NCI-H526 (cell line): ENCODE measurements at places on chromosomes 7 and 10.

DNA sequence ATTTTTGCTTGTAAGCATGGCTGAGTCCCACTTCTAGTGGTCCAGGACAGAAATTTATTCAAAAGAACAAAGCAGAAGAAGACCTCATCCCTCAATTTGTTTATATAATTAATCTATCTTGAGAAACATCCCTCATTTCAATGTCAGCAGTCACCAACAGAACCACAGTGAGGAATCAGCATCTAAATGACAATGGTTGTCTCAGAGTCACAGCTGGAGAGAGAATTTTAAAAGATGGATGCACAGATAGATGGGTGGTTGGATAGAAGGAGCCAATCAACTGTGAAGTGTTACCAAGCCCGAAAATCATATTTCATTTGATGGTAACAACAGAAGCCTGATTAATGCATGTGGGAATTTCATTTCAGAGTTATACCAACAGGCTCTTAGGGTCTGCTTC is 55.0 kb downstream of the ICA1 start:
- no peak for DNase-seq

- no peak for DNase-seq
Observed at GRCh38 chr7:81515009-81515408, 254.8 kb downstream of the HGF start.

- no peak for DNase-seq
Observed at GRCh38 chr10:5506246-5506645, 6.9 kb upstream of the CALML5 start.

DNA sequence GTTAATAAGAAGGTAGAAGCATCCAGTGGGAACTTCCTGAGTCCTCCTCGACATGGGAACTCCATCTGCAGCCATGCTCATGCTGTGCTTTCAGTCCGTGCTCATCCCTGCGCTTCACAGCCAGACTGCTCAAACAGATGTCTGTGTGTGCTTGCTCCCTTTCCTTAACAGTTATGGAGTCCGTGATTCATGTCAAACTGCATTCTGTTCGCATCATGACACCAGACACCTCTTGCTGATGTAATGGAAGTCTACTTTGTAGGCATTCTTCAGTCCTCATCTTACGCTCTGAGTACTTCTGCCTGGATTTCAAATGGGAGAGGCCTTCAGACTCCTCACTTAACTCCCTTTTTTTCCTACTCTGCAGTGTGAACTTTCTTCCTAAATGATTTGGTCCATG is 304.9 kb downstream of the SUGCT start:
- DNase-seq: no peak

DNA sequence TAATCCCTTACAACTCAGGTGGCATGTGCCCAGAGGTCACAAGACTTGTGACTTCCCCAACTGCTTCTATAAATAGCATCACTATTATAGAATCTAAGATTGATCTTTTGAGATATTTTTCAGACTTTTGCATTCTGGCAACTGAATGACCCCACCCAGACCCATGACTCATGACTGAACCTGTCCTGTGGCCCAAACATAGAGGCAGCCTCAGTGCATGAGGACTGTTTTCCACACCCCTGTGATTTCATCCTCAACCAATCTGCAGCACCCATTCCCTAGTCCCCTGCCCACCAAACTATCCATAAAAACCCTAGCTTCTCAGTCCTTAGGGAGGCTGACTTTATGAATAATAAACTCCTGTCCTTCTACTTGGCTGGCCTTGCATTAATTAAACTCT is 84.5 kb downstream of the MICU1 start:
- DNase-seq: no peak

- DNase-seq: no peak
Observed at GRCh38 chr10:110505130-110505770, 7.5 kb downstream of the DUSP5 start.

- DNase-seq: no peak
Observed at GRCh38 chr7:41578700-41579099, 124.2 kb downstream of the INHBA start.

GRCh38 chr10:119273413-119273812 is 66.0 kb downstream of the GRK5 start:
- DNase-seq: no peak

DNA sequence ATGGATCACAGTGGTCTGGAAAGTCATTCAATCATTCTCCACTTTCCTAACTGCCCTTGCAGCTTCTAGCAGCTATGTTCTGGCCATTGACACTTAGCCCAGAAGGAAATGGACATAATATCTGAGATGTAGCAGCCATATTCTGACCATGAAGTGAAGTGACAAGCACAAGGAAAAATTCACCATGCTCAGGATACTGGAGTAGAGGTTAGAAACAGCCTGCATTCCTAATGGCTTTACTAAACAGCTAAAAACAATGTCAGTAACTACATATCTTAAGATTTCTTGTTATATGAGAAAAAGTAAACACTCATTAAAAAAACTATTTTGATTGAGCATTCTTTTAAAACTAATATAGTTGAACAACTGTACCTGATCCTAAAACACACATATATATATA is 443.8 kb downstream of the MAGI2 start:
- DNase-seq: no peak

DNA sequence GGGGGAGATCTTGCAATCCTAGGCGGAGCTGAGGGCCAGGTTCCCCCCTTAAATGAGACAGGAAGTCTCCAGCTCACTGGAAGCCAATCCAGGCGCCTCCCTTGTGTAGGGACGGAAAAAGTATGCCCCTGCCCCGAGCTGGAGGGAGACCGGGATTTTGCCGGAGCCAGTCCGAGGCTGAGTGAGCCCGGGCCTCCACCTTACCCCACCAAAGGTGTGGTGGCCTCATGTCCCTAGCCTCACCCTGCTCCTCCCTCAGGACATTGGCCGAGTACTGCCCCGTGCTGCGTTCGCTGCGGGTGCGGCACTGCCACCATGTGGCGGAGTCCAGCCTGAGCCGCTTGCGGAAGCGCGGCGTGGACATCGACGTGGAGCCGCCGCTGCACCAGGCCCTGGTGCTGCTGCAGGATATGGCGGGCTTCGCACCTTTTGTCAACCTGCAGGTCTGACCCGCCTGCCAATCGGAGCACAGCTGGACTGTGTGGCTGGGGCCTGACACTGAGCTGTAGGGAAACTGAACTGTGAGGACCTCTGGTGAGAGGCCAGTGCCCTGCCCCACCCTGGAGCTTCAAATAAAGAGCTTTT is 2.0 kb downstream of the FBXL15 start:
- DNase-seq: peak; percentile 50

- DNase-seq: no peak
Observed at GRCh38 chr7:32900433-32900995, 9.0 kb upstream of the KBTBD2 start.

DNA sequence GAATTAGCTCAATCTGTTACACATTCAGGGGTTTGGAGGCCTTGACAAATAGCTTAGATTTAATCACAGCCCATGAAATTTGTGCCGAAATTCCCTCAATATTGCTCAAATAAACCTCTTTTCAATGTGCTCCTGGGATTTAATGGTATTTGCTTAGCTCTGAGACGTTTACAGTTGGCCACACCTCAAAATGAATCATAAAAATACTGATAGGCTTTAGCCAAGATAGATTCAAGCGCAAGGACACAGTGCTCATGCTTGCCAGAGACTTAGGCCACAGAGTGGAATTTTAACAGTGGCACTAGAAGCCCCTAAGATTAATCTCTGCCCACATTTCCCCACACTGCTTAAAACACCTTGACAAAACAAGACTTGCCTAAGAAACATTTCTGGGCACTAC is 2.3 kb upstream of the SEMA3C start:
- DNase-seq: no peak

GRCh38 chr10:49300140-49300974 is 1.4 kb downstream of the C10orf71 start:
- peak; percentile 46 for DNase-seq
